ENCODE measurements at places on chromosomes 6 and 20.

GRCh38 chr20:63884506-63885263 lies 10.2 kb upstream of the DNAJC5 start:
- DNase-seq, result no peak

DNA sequence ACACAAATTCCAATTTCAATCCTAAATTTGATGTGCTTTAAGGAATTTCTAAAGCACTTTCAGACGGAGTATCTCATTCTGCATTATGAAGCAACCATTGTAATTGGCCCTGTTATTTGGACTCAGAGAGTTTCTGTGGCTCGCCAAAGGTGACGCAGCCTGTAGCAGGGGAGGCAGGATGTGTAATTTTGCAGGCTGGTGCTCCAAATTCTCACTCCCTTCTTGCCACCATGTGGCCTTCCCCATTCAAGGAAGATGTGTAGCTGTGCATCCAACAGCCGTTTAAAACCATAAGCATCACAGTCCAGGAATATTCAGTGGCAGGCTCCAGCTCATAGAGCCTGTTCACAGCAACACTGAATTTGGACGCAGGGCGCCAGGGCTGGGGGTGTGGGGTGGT lies 45.8 kb downstream of the AGPAT4 start:
- no peak for DNase-seq

GRCh38 chr6:133184798-133185372 lies 56.3 kb upstream of the EYA4 start:
- no peak for DNase-seq

- DNase-seq, result no peak
Observed at GRCh38 chr20:36873498-36874189, 2.3 kb upstream of the TLDC2 start.

GRCh38 chr6:57064809-57065208 lies 18.3 kb downstream of the KIAA1586 start:
- peak; percentile 46 for DNase-seq

- peak; percentile 71 for DNase-seq
Observed at GRCh38 chr6:79947191-79948186, at the start of gene ELOVL4. ELOVL4 (minus strand) TSS chr6:79947553; CDS start chr6:79947279, 274 bp downstream.

GRCh38 chr6:35581633-35582032 lies 68.9 kb upstream of the TULP1 start:
- DNase-seq, result no peak

DNA sequence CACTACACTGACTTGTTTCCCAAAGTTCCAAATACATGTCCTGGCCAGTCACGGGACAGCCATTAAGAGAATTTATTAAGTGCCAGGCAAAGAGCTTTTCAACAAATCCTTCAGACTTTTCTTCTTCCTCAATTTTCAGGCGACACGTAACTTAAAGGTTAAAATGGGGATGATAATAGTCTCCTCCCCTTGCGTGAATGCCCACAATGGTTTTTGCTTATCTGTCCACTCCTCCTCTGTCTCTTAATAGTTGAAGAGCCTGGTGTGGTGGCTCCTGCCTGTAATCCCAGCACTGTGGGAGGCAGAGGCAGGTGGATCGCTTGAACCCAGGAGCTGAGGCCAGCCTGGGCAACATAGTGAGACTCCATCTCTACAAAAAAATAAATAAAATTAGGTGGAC lies 11.4 kb upstream of the PARD6B start:
- DNase-seq, result no peak

- DNase-seq, result no peak
Observed at GRCh38 chr6:281469-282103, 10.7 kb upstream of the DUSP22 start.

DNA sequence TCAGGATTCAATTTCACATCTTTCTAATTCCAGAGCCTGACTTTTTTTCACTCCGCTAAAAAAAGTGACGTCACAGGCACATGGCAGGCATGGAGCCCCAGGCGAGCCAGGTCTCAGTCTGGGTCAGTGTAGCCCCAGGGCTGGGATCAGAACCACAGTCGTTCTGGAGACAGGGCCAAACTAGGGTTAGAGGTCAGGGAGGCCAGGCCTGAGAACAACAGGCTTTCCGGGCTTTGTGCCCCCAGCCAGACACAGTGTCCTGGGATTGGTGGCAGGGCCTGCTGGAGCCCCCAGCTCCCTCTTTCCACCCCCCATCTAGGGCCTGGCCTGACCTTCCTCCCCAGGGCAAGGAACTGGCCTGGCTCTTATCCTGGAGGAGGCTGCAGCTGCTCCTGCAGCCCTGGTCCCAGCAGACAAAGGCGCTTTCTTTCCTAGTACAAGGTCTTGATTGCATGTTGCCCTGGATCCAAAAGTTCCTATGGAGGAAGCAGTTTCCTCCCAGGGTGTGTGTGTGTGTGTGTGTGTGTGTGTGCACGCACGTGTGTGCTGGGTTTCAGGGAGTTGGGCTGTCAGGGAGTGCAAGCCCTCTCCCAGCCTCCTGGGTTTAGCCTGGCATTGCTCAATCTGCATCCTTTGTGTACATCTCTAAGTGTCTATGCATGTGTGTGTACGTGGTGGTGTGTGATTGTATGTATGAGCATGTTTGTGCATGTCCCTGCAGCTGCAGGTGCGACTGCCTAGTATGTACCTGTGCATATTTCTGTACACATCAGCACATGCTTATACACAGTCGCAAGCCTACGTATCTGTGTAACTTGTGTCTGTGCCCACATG lies 26.5 kb upstream of the EMILIN3 start:
- DNase-seq, result no peak

DNA sequence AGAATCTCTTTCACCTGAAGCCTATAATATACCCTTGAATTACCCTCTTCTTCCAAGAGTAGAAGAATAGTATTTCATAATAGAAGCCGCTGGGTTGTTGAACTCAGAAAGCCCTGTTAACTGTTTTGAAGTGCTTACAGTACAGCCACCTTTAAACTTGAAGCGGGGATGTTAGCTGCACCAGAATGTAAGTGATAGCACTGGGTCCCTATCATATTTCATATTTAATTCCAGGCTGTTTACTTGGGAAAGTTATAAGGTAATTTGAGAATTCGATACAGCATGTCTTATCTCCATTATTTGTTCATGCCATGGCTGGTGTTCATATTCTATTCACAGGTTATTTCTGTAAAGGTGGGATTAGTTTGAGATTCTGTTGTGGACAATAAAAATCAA lies 63.5 kb upstream of the VSTM2L start:
- no peak for DNase-seq

DNA sequence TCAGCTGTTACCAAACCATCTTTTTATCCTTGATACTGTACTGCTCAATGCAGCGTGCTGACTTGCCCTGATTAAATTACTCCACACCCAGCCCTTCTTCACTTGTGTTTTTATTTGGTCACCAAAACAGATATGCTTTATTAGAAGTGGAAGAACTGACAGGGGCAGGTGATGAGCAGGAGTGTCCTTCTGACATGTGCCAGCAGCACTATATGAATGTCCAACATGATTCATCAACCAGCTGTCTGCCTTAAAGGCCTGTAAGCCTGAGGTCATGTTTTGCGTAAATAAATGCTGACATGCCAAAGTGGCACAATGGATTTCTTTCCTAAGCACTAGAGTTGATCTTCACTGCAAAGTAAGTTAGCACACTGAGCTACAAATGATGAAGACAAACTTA lies 15.4 kb downstream of the POPDC3 start:
- peak; percentile 11 for DNase-seq

- no peak for DNase-seq
Observed at GRCh38 chr6:141744194-141744925, 388.4 kb upstream of the GJE1 start.

DNA sequence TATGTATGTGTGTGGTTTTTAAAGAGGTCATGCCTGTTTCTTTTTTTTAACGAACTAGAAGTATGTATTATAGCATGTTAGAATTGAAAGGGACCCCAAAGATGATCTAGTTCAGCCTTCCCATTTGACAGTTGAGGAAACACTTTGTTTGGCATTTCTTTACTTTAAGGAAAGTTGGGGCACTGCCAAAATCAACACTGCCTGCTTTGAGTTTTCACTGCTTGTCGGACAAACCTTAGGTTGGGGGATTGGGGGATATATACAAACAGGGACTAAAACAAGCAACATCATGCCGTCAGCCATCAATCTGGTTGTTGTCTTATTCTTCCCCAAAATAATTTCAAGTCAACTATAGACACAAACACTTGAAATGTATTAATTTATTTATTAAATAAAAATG lies 14.1 kb upstream of the CALHM6 start:
- DNase-seq, result peak; percentile 23
